Activated CD4-positive, alpha-beta T cell treated with anti-CD3 and anti-CD28 coated beads, Interleukin-2, amount 50 U/mL, for 1 hour (primary cell): ENCODE measurements at places on chromosomes 1 and 21.

DNA sequence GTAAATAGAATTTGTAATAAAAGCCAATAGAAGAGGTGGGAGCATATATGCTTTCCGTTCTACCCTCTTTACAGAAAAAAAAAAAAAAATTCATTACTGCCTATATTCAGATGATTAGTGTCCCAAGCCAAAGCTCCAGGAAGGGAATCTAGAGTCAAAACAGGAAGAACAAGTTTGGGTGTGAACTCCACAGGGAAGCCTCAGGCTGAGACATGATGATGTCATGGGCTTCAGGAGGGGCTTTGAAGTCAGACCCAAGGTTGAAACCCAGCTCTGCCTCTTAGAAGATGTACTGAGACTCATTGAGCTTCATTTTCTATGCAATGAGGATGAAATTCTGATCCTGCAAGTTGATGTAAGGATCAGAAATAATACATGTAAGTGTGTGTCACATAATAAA, 250.0 kb upstream of the ADGRL2 start:
- no peak for DNase-seq

- DNase-seq = no peak
Observed at GRCh38 chr1:198253668-198254067, 96.9 kb downstream of the NEK7 start.

DNA sequence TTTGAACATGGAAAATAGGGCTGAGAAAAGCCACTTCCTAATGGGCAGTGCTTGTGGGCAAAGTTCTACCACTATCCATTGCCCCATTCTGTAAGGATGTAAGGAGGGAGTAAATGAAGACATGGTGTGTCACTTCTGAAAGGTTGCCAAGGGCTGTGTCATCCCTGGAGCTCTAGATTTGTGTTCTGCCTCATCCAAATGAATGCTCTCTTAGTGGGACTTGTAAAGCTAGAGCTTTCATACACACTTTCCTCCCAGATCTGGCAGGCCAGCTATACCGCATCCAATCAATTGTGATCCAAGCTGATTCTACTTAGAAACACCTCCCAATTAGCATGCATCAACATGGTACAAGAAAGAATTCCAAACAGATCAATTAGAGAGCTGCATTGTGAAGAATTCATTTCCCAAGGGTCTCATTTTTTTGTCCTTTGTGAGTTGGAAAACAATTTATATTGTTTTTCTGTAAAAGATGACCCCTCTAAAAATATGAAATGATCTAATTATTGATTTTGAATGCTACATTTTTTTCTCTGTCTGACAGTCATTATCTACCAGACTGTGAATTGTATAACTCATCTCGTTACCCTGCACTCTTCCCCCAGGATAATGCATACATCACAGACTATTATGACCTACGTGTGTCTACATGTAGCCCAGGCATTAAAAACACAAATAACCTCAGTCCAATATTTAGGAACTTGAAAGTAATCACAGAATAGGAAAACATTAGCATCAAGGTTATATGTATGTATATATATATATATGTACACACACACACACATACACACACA, 117.1 kb upstream of the DUSP10 start:
- no peak for DNase-seq

GRCh38 chr1:215631489-215631888, 64.4 kb downstream of the KCTD3 start:
- DNase-seq = no peak

GRCh38 chr1:165717918-165718515, 19.7 kb upstream of the ALDH9A1 start:
- DNase-seq = peak; percentile 9

DNA sequence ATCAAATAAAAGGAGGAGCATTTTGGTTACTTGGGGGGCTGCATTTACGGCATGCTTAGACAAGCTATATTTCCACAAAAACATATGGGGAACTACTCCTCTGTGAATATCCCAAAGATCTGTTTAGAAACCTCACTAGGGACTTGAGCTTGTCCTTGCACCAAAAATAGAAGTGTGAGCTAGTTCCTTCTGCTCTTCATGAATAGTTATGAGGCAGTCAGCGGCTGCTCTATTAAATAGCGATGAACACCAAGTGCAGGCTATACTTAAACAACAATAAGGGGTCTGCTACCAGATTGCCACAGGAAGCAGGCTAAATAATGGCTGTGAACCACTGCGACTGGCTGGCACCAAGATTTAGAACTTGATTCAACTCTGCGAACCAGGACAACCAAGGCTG, 190.1 kb downstream of the PCP4 start:
- DNase-seq = no peak

DNA sequence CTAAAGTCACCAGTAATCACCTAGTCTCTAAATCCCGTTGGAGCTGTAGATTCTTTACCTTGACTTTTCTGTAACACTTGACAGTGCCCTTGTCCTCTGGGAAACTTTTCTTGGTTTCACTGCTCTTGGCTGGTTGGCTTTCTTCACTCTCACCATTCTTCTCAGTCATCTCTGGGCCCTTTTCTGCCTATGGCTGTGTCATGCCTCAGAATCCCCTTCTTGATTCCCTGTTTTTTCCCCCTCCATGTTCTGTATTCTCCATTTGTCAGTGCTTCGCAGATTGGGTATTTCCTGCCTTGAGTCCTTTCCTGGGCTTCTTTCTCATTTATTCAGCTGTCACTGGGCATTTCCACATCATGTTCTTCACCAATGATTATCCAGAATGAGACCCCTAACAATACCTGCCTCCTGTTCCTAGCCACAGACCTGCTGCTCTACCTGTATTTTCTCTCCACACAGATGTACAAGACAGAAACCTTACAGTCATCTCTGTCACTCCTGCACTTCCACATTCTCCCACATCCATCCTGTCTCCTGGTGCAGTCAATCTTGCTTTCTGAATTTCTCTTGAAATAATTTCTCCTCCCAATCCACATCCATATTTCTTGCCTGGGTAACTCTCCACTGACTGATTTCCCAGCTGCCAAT, 14.7 kb downstream of the UCK2 start:
- no peak for DNase-seq

DNA sequence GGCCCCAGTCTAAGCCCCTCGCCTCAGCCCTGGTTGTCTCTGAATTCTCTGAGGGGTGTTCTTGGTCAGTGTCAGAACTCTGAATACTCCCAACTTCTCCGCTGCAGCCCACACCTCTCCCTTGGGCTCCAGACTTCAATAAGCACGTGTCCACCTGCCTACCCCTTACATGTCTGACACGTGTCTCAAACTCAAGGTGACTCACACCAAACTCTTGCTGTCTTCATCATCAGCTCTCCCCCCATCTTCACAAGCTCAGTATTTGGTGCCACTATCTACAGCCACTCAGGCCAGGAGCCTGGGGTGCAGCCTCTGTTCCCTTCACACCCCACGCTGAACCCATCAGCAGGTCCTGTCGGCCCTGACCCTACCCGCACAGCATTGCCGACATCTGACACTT, 18.8 kb upstream of the UBXN10 start:
- no peak for DNase-seq

DNA sequence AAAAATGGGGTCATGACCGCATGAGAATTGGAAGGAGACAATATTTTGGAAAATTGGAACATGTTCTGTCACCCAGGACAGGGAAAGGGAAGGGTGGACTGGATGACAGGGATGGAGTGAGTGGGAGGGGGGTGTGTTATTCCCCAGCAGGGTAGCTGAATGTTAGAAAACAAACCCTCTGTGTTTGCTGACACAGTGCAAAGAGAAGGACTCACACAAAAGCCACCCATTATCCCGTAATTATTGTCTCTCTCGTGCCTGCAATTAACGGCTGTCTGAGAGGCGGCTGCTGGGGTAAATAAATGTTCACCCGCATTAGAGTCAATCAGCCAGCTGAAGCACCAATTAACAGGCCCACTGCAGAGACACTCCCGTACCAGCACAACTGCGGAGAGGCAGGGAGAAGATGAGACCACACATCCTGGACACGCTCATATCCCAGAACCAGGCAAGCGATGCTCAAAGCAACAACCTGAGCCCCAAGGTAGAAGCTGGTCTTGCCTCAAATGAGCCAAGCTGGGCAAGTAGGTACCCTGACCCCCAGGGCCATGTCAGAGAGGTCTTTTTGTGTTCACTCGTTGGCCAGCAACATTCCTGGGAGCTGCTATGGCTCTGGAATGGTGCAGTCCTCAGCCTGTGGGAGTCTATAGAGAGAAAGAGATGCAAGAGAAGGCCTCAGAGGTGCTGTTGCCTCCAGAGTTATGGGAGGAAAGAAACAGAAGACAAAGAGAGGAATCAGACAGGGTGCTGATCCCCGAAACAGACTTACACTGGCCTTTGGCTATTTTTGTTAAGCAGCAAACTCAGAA, 19.4 kb downstream of the PLEKHA6 start:
- no peak for DNase-seq

DNA sequence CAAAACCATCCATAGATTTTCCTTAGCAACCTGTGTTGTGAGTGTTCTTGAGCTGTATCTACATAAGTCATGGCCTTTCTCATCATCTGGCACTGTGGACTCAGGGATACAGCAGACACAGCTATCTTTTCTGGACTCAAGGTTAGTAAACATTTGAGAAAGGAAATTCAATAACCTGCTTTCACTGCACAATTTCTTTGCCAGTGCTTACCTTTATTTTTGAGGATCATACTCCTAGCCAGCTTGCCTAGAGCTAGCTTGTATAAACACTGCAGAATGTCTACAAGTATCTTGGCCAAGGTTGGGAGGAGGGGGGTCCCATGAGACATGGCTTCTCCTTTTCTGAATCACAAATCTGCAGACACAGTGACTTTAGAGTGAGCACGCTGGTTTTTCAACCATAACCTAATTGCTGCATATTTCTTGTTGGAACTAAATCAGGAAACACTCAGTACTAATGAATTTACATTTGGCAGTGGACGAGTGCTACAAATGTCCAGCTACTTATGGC, 27.2 kb downstream of the ADAMTS5 start:
- no peak for DNase-seq

- no peak for DNase-seq
Observed at GRCh38 chr1:202036595-202037387, 26.4 kb downstream of the ELF3 start.

GRCh38 chr1:78831731-78832360, 174.7 kb downstream of the ADGRL4 start:
- no peak for DNase-seq

GRCh38 chr1:9340864-9341263, 48.2 kb downstream of the SPSB1 start:
- no peak for DNase-seq

- no peak for DNase-seq
Observed at GRCh38 chr1:58798910-58799442, 15.1 kb upstream of the JUN start.

GRCh38 chr1:57296726-57297250, 127.1 kb downstream of the DAB1 start:
- DNase-seq = no peak

GRCh38 chr1:60978421-60979357, 103.7 kb upstream of the NFIA start:
- peak; percentile 25 for DNase-seq

DNA sequence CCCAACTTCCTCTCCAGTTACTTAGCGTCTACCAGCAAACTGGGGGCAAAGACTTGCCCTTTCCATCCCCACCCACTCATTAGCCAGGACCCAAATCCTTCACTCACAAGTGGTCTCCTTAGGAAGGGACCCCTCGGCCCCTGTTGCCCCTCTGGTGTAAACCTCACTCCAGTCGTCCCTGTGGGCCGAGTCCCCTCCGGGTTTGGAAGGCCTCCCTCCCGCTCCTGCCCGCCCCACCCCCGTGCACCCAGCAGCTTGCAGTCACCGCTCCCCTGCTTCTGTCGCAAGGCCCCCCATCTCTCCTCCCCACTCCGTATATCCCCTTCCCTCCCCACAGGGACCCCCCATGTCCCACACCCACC, 1.2 kb downstream of the EFHD2 start:
- no peak for DNase-seq

DNA sequence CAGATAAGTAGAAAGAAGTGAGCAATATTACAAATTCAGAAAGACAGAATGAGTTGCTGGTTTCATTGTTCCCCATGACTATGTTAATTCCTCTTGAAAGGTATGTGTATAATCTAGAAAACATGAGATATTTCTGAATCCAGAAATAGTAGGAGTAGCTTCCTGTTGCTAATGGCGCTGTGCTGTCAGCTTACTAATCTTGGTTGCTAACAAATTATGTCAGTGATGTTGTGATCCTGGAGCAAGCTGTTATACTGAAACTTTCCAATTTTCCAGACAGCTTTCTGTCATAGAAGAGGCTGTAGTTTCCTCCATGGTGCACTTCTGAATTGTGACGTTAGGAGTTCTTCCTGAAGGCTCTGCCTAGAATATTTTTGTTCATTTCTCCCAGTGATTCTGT, 372.3 kb downstream of the USP25 start:
- no peak for DNase-seq

DNA sequence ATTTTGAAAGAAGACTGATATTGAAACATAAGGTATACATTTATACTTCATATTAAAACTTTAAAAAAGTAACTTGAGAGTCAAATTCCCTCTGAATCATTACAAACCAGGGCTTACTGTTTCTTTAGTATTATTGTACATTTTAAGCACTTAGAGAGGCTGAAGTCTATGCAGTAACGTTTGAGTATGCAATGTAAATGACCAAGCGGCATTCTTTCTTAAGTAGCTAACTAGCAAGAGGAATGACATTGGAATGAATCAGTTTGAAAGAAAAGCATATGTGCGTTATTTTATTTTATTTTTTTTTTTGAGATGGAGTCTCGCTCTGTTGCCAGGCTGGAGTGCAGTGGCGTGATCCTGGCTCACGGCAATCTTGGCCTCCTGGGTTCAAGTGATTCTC, 24.3 kb downstream of the WNT2B start:
- DNase-seq = no peak

DNA sequence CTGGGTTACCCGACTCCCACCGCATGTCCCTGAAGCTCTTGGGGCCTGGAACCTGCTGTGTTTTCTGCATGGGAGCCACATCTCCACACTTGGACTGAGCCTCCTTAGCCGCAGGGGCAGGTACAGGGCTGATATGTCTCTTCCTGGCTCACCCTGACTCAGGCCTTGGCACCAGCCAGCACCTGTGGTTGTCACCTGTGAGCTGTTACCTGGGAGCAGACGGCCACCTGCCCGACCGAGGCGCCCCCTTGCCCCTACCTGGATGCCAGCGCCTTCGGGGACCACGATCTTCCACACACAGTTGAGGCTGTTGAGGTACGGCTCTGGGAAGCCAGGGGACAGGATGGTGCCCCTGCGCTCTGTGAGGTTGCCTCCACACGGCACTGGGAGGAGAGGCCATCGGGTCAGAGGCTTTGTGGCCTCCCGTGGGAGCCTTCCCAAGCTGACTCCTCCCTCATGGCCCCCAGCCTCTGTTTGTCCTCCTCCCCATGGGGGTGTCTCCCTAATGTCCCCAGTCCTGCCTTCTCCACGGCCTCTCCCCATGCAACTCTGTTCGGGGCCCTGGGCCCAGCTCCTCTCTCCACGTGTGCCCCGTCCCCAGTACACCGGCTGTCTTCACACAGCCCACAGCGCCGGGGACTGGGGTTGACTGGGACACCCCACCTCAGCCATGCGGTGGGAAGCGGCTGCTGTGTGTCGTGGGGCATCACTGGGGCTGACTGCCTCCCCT, 152.0 kb downstream of the ZSCAN20 start:
- no peak for DNase-seq
